ENCODE measurements at places on chromosomes 3 and 15.

DNA sequence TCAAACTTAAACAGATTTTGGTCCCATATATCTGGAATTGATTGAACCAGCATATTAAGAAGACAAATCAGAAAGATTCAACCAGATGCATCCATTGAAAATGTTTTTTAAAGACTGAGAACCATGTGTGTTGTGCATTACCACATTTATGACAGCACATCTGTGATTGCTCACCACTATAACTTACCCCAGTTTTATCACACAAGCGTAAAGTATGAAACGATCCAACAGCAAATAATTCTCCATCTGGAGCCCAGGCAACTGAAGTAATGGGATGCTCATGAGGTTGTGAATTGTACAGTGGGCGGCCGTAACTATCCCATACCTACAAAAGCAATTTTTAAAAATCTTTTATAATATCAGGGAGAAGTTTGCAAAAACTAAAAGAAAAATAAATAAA is 43.2 kb downstream of the IFT80 start:
- no peak for DNase-seq

DNA sequence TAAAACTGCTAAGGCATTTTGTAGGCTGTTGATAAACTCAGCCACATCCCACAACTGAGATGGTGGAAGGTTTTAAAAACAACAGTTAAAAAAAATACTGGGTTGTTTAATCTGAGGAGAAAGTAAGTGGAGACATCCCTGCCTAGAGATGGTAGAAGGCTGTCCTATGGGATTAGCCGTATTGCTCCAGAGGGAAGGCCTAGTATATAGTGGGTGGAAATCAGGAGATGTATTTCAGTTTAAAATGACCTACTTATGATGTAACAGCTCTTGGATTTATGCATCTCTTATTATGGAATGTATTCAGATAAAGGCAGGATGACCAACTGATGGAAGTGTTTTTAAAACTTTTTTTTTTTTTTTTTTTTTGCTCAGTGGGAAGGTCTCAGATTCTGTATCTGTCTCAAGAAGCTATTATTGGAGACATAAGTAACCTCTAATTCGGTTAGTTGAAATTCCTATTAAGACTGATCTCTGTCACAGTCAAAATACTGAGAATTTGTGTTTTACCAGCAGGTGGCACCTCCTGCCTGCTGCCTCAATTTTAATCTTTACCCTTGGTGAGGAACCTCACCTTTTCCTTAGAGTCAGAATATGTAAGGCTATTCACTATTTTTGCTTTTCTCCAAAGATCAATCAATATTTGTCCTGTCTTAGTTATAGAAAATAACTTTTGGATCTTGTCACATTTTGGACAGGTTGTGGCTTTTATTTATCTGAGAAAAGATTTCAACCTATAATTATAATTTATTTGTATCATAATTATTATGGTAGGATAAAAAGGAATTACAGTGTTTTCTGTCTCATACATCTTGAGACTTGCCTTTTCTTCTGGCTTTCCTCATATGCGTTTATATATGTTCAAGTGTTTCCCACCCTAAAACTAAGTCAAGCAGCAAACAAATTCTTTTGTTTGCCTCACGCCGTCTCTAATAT is 63.0 kb downstream of the VPS8 start:
- DNase-seq: no peak

GRCh38 chr15:52221730-52222129 is 30.5 kb upstream of the GNB5 start:
- no peak for DNase-seq

DNA sequence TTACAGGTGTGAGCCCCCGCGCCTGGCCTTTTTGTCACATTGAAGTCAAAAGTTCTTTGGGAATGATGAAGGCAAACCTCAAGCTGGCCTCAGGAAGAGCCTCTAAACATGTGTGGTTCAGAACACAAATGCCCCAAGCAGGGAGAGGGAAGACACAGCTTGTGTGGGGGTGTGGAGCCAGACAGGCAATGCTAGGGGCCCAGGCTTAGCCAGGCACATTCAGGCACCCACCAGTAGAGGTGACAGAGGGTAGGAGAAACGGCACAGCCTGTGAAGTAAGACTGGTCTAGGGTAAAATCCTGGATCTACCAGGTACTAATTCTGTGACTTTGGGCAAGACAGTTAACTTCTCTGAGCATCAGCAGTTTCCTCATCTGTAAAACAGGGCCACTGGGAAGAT is 3.5 kb downstream of the HDC start:
- DNase-seq: no peak

GRCh38 chr3:17969244-17969643 is 226.8 kb upstream of the TBC1D5 start:
- DNase-seq: no peak

GRCh38 chr3:38421679-38422336 is 31.9 kb upstream of the ACVR2B start:
- no peak for DNase-seq

DNA sequence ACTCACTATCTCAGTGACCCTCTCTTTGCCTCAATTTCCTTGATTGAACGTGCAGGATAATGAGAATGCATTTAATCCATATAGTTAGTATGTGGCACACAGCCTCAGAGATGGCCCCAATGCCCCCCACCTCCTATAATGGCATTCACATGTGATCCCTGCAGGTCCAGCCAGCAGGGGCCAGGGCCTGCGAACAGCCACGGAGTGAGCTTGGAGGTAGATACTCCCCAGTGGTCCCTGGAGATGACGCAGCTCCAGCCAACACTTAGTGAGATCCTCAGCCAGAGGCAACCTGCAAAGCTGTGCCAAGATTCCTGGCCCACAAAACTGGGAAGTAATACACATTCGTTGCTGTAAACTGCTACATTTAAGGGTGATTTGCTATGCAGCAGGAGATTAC is 184.9 kb upstream of the NSMCE3 start:
- DNase-seq: no peak

DNA sequence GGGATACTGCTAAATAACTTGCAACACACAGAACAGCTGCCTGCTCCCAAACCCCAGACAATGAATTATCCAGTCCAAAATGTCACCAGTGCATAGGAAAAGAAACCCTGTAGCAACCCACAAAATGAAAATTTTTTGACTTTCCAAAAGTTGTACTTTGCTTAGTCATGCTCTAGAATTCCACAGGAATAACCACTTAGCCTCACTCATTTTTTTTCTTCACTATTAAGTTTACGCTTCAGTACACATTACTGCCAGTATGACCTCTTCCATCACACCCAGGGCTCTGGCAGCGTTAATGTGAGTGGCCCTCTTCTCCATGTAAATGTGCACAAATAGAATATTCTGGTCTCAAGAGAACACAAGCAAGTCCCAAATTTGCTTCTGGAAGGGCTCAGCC is 259.8 kb downstream of the MAGI1 start:
- DNase-seq: no peak

- no peak for DNase-seq
Observed at GRCh38 chr3:141275032-141275422, 43.4 kb downstream of the PXYLP1 start.

- no peak for DNase-seq
Observed at GRCh38 chr15:41429003-41429890, 12.4 kb downstream of the RTF1 start.

DNA sequence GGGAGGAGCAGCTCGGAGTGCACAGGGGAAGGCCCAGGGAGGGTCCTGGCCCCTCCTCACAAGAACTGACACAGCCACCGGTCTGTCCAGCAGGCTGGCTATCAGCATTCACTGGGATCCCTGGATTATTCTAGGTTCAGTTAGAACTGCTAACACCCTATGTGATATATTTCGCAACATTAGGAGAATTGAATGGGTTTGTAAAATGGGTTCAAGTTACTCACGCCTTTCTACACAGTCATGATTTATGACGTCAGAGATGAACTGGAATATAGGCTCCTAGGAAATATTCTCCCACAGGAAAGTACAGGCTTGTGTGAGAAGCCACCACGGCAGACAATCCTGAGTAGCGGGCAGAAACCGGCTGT is 969 bp upstream of the BSN start:
- no peak for DNase-seq

DNA sequence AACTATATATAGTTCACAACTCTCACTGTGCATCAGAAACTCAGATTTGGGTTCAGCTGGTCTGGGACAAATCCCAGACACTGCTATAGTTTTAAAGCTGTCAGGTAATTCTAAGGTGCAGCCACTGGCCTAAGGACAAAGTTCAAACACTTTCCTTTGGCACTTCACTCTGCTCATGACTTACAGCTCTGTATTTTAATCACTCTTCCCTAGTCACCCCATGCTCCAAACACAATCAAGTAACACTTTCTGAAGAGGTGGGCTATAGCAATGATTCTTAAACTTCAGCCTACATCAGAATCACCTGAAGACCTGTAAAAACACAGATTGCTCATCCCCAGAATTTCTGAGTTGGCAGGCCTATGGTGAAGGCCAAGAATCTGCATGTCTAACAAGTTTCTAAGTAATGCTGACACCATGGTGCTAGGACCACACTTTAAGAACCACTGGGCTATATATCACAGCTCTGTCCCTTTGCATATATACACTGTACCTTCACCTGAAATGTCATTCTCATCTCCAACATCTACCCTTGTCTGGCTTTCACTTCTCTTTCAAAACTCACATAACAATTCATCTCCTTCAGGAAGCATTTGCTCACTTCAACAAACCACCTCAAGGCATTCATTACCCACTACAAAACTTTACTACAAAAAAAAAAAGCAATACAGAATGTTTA is 21.4 kb downstream of the STAG1 start:
- DNase-seq: no peak

- DNase-seq: no peak
Observed at GRCh38 chr3:126350502-126351085, 6.6 kb downstream of the KLF15 start.

- DNase-seq: no peak
Observed at GRCh38 chr3:139928708-139929505, 6.1 kb upstream of the CLSTN2 start.

DNA sequence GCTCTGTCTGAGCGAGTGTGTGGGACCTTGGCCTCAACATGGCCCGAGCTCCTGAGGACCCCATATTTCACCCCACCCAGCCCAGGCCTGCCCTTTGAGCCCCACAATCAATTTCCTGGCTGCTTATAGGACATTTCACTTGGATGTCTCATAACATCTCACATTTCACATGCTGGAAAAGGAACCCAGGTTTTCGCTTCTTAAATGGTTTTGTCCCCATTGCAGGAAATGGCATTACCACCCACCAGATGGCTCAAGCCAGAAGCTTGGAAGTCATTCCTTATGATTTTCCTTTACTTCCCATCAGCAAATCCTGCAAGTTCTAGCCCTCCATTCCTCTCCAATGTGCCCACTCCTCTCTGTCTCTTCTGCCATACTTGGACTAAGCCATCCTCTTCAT is 14.9 kb downstream of the ITGA11 start:
- no peak for DNase-seq

DNA sequence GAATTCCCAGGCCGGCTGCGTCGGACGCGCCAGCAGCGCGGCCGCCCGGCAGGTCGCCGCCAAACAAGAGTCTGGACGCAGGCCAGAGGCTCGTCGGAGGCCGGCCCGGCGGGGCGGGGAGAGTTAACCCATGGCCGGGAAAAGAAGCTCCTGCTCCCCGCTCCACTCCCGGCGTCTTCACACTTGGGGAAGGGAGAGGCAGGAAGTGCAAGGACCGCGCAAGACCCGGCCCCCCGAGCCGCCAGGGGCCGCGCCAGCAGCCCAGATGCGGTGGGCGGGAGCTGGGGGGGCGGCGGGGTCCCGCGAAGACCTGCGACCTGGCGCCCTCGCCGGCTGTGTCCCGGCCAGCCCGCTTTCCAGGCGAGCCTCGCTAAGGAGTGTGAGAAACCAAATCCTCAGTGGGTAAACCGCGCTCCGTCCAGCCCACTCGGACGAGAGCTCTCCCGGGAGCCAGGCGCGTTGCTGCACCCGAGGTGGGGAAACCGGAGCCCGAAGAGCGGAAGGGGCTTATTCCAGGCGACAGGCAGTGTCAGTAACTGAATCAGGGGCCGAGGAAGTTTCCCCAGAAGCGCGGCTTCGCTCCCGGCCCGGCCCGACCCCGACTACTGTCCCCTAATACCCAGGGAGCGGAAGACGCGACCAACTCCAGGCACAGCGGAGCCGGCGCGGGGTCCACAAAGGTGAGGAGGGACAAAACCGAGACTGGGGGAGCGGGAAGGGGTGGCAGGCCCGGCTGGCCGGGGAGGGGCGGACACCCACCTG is 721 bp downstream of the ADAMTS7 start:
- no peak for DNase-seq

DNA sequence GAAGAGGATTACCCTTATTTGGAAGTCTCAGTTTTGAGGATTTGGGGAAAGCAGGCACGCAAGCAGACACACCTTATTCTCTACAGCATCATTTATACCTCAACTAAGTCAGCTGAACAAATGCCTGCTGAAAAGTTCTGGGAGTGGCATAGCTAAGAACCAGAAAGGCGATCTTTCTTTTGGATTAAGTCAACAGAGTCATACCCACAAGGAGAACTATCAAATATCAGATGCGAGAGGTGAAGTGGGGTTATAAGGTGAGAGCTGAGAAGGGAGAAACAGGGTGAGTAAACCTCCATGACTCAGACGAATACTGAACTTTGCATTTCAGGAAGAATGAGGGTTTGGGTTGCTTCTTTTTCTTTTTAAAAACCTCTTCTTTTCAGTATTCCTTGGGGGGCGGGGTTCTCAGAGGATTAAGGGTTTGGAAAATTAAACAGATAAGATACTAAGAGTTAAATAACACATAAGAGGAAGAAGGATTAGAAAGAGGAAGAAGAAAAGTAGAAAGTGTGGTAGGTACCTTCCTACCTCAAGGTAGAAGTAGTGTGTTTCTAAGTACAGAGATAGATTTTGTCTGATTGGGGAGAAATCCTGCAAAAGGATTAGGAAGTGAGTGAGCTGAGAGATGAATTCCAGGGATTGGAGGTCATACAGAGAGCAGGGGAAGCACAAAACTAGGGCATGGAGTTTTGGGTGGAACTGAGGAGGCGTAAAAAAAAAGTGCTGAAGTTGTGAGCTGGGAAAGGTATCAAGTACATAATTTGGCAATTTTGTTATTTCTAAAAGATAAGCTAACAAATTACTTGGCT is 41.3 kb upstream of the ICE2 start:
- DNase-seq: no peak

DNA sequence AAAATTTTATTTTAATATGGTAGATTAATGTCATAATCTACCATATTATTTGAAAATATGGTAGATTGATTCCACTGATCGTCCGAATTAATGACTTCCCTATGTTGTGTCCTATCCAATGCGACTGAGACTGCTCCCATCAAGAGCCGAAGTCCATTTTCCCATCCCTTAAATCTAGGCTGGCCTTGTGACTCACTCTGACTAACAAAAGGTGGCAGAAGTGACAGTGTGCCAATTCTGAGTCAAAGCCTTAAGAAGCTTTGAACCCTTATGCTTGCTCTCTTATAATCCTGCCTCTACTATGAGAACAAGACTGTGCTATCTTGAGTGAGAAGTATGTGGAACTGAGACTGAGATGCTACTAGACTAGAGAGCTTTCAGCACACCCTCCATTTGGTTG is 387.2 kb downstream of the ROBO1 start:
- no peak for DNase-seq

- DNase-seq: no peak
Observed at GRCh38 chr3:176848431-176849214, 348.7 kb downstream of the TBL1XR1 start.

DNA sequence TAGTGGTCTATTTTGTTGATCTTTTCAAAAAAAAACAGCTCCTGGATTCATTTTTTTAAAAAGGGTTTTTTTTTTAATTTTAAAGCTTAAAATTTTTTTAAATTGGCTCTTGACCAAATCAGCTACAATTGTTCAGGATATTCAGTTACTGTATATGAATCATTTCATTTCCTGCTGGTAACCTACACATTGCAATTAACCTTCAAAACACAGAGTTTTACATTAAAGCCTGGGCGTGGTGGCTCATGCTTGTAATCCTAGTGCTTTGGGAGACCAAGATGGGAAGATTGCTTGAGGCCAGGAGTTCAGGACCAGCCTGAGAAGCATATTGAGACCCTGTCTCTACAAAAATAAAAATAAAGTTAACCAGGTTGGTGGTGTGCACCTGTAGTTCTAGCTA is 163.4 kb downstream of the ALDH1A2 start:
- DNase-seq: no peak

Data from activated CD8-positive, alpha-beta memory T cell treated with anti-CD3 and anti-CD28 coated beads for 4 hours (primary cell).